A549 (cell line): ENCODE measurements at places on chromosomes 12 and 14.
A peak's percentile ranks its signal among the peaks of the same experiment; 100 is the strongest.

- DNase-seq, result peak; percentile 90
Observed at GRCh38 chr12:121796855-121797751, 3.6 kb upstream of the RHOF start.

DNA sequence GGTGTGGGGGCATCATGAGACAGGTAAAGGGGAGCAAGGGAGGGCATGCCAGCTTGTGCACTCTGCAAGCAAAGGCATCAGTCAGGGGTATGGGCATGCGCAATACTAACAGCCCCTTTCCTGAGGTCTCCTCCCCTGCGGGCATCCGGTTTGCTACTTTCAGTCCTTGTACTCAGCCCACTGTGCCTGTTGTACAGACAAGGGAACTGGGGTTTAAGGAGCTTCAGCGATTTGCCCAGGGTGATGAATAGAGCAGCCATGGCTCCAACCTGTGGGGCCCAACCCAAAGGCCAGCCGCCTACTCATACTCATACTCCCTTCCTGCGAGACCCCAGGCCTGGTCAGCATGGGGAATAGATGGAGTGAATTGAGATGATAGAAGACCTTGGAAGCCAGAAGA is 66.7 kb downstream of the GALNT16 start:
- no peak for DNase-seq

DNA sequence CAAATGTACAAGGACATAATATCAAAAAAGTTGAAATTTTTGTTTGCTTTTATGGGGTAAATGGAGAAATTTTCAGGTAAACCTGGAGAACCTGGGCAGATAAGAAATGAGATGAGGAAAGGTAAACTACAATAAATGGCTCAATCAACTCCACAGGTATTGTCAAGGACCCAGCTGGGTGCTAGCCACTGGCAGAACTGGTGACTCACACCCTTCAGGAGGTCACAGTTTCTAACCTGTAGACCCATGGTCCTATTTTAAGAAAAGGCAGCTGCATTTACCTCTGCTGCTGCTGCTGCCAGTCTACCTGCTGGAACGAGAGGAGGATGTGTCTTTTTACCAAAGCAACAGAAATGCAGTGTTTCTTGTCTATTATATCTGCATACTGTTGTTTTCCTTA is 226.6 kb downstream of the ALG10B start:
- no peak for DNase-seq

GRCh38 chr12:116713527-116713926 is 24.3 kb downstream of the SPRING1 start:
- DNase-seq, result no peak

GRCh38 chr12:31267966-31268365 is 58.0 kb downstream of the SINHCAF start:
- no peak for DNase-seq

- no peak for DNase-seq
Observed at GRCh38 chr14:56463271-56463890, 116.2 kb upstream of the TMEM260 start.

GRCh38 chr12:55549302-55549701 is at the start of gene OR6C4:
Gene OR6C4, plus strand, starts transcription at chr12:55549602. Its CDS starts 1,625 bp downstream, at chr12:55551227.
- DNase-seq, result no peak

DNA sequence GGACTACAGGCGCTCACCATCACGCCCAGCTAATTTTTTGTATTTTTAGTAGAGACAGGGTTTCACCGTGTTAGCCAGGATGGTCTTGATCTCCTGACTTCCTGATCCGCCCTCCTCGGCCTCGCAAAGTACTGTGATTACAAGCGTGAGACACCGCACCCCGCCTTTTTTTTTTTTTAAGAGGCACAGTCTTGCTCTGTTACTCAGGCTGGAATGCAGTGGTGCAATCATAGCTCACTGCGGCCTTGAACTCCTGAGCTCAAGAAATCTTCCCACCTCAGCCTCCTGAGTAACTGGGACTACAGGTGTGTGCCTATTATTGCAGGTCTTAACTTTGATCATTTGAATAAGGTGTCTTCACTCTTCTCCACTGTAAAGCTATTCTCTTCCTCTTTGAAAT is 5.3 kb upstream of the GLTP start:
- DNase-seq, result peak; percentile 82

GRCh38 chr12:91640021-91640420 is 457.4 kb upstream of the DCN start:
- DNase-seq, result no peak

DNA sequence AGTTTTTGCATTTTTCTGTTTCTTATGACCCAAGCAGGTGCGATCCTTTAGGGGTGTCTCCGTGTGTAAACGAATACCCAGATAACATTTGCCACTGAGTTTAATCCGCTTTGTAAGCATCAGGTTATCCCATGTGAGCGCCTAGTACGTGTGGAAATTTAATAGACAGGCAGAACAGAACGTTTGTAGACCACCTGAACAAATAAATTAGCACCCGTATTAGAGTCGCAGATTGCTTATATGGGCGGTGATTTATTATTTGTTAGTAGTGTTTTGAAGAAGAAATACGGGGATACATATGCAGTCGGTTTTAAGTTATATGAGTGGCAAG is 325 bp downstream of the C12orf60 start:
- no peak for DNase-seq

GRCh38 chr14:78605025-78605762 is 435.0 kb downstream of the NRXN3 start:
- DNase-seq, result no peak

- peak; percentile 74 for DNase-seq
Observed at GRCh38 chr14:99537399-99537798, 56.2 kb downstream of the CCNK start.

- no peak for DNase-seq
Observed at GRCh38 chr14:70987041-70987440, 79.8 kb downstream of the PCNX1 start.

DNA sequence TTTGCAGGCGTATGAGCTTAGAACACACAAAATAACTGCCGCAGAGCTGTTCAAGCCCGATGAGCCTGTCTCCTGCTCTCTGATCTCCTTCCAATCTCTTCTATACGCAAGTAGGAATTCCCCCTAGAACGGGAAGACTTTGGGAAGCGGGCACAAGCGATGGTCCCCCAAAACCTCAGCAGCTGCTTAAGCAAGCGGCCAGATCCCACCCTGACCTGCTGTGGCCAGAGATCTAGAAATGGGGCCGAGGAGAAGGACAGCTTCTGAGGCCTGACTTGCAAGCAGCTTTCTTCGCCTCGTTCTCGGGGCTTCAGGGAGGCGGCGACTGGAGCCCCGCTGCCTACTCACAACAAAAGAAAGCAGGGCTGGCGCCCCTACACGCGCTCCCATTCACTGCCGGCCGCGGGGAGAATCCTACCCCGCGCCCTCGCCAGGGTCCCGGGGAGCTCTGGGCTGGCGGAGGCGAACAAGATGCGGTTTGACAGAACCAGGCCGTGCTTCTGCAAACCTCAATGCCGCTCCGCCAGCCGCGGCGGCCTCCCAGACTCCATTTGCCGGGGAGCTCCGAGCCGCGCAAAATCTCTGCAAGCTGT is 922 bp downstream of the TBX5 start:
- no peak for DNase-seq

GRCh38 chr12:26090836-26091510 is 33.9 kb downstream of the BHLHE41 start:
- no peak for DNase-seq

DNA sequence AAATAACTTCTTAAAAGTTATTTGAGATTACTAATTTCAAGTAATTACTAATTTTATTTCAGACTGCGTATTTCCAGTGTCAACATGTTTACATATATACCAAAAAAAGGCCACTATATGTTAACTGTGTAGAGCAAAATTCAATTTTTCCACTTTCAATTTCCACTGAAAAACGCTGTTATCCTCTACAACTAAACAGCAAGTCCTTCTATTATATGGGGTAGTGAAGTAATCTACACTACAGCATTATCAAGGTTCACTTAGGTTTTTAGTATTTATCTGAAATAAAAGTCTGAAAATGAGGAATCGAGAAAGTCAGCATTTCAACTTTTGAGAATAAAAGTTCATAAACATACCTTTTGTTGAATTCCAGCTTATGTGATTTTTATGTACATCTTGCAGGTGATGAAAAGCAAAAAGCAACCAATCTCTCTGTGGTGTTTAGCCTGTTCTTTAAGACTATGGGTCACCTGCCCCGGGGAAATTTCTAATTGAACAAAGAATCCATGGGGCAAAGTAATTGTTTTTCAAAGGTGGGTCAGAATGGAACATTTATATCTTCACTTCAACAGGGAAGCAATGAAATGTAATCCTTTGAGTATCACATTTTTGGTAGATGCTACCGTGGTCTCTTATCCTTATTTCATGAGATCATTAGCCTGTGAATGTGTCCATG is 3.3 kb downstream of the BTG1 start:
- DNase-seq, result no peak

- DNase-seq, result no peak
Observed at GRCh38 chr12:52043386-52044212, 7.6 kb upstream of the NR4A1 start.

DNA sequence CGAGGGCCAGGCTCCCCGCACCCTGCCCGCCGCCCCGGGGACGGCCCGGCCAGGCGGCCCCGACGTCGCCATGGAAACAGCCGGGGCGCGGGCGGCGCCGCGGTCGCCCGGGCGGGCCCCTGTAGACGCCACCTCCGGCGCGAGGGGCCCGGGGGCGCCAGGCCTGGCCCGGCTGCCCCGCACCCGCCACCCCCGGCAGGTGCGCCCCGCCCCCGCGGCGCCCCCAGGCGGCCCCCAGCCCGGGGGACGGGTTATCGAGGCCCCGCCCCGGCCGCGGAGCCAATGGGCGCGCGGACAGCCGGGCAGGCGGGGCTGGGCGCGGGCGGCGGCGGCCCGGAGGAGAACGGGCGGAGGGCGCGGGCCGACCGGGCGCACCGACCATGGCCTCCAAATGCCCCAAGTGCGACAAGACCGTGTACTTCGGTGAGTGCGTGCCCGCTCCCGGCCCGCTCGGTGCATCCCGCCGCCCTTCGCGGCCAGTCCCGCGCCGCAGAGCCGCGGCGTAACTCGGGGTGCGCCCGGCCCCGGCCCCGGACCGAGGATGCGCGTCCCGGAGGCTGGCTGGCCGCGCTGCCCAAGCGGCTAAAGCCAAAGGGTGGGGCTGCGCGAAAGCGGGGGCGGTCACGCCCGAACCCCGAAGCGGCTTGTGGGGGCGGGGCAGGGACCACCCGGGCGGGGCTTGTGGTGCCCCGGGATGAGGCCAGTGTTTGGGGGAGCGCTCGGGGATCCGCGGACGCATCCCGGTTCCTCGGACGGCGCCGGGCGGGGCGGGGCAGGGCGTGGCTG is at the start of gene CRIP2:
Gene CRIP2, plus strand, starts transcription at position 339 of the 786 bp plus-strand sequence. Its CDS starts 42 bp downstream, at position 381.
- DNase-seq, result peak; percentile 84

GRCh38 chr14:70188659-70189455 is at the start of gene SLC8A3:
Gene SLC8A3, minus strand, starts transcription at chr14:70188951. Its CDS starts 20,529 bp downstream, at chr14:70168422.
- DNase-seq, result peak; percentile 40

DNA sequence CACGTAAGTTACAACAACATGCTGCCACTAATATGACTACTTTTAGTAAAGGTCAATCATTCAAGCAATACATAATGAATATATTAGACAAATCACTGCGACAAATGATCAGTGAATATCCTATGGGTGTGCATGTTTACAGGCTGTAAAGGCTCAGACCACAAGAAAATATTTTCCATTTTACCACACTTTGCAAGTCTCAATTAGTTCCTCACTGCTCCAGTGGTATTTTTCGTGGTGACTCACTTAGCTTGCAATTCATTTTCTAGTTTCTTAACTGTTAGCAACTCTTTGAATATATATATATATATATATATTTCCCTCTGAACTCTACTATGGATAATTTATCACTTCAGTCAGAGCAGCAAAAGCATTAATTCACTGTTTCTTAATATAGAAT is 96.9 kb downstream of the EML5 start:
- no peak for DNase-seq

DNA sequence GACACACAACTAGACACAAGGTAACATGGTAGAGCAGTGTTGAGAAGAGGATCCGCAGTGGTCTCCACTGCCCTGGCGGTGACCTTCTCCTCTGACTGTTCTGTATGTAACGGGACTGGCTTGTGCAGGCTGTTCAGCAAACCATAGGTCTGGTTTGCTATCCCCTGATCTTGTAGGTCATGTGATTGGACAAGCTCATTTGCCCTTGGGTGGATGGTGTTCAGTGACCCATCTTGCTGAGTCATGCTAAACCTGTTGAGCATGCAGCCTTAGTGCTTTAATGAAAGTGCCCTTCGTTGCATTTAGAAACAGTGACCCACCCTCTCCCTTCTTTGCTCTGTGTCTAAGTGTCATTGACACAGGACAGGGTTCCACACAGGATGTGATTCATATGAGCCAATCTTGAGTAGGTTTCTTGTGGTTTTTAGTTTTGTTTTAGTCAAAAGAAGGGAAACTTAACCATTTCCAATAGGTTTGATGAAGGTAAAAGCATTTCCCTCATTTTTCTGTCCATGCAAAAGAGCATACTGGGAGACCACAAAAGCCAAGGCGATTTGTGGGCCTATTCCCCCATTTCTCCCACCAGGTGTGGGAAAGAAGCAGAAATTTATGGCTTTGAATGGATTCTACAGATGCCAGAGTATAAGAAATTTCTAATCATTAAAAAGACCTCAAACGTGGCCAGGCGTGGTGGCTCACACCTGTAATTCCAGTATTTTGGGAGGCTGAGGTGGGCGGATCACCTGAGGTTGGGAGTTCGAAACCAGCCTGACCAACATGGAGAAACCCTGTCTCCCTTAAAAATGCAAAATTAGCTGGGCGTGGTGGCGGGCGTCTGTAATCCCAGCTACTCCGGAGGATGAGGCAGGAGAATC is 32.6 kb upstream of the HIF1A start:
- DNase-seq, result peak; percentile 76

- no peak for DNase-seq
Observed at GRCh38 chr12:111981987-111982386, 31.0 kb downstream of the TMEM116 start.

DNA sequence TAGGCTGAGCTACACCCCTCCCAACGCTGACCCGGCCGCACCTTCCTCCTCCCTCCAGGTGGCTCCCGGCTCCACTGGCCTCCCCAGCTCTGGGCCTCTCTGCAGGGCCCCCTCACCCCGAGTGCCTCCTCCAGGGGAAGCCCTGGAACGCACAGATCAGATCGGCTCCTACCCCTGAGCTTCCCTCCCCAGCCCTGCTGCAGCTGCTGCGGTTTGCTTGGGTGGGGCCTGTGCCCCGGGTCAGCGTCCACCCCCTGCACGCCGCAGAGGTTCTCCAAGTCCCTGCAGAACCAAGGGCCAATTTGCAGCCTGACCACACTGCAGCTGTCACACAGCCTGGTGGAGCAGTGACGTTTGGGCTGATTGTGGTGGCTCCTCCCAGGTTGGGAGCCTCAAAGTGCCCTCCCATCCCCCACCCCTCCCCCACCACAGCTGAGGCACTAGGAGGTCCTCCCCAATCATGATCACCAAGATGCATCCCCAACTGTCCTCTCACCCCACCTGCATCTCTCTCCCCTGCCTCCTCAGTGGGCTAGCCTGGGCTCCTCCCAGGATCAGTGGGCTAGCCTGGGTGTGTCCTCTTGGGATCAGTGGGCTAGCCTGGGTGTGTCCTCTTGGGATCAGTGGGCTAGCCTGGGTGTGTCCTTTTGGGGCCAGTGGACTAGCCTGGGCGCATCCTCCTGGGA is 12.8 kb upstream of the FBRSL1 start:
- no peak for DNase-seq
